HCEC 1CT (cell line): ENCODE measurements at places on chromosomes 4 and X.

DNA sequence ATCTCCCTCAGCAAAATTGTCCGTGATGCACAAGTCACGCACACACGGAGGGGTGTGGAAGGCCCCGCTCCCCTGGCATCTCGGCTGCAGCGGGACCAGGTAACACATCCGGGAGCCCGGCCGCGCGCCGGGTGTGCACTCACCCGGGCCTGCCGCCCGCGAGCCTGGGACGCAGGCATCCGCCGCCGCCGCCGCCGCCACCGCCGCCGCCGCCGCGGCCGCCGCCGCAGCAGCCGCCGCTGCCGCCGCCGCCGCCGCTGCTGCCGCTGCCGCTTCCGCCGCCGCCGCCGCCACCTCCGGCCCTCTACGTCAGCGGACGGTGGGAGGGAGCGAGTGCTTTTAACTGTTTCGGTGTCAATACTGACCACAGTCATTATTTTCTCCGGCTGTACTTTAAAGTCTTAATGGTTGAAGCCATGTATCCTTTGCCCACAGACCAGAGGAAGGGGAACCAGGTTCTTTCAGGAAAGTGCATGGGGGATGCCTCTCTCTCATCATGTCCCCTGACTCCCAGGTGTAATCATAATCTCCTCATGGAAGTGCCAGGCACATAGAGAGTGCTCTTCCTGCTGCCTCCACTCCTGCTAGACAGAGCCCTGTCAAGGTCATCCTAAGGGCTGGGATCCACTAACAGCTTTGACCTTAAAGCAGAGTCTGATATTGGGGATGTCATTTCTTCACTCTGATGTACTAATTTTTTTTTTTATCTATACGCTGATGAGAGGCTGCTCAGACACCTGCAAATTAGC lies 38.0 kb downstream of the MAGEE2 start:
- peak; percentile 1 for DNase-seq

DNA sequence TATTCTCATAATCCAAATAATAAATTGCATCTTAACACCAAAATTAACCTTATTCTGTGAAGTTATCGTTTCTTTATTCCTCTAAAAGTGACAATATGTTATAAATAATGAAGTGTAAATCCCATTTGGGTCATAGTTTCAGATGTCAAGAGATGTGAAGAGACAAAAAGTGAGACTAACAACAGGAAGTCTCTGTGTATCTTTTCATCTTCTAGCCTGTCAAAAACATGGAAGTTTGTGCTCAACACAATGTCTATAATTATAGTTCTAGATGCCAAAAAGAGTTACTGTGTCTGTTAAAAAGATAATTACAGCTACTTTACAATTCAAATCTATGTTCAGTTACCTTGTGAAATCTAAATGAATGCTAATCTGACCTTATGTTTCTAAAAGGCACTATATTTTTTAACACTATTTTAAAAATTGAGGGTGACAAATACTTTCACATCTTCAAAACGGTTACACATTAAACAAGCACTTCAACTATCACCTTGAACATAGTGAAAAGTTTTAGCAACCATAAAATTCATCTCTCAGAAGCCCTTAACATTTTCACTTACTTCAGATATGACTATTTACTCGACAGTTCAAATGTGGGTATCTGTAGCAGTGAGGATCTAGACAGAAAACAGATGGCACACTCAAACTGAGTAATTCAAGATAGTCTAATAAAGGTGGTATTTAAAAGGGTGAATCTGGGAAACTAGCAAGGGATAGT lies 509.8 kb downstream of the ARAP2 start:
- DNase-seq, result no peak

DNA sequence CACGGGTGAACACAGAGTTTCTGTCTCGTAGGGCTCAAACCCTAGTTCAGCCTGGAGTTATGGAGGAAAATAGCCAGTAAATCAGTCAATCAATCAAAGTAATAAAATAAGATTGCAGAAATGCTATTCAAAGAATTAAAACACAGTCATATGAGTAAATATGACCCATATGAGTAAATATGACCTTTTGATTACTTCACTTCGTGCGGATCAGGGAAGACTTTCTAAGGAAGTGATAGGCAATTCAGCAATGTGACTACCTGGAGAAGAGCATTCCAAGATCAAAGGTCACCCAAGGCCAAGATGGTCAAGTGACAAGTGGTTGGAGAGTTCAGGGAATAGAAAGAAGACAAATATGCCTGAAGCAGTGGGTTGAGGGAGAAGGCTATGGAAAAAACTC lies 722.6 kb downstream of the ADGRL3 start:
- DNase-seq, result no peak

DNA sequence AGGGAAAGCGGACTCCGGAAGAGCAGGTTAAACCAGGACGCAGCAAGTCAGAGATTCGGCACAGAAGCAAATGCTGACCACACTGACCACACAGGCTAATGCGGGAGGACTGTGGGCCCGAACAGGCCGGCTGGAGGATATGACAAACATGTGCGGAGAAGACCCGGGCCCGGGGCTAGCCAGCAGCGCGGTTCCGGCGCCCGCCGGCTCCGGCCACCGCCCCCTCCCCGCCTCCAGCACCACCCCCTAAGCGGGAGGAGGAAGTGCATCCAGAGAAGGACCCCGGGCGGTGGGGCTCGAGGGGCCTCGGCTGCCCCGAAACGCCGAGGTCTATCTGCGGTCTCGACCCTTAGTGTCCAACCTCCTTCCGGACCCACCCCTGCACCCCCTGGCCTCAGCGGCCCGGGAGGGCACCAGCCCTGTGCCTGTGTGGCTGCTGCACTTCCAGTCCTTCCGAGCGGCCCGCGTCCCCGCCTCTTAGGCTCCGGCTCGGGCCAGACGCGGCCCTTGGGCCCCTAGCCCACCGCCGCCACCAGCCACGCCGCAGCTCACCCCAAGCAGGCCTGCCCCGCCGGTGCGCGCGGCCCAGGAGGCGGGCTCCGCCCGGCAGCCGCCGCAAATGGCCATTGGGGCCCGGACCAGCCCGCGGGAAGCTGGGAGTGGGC lies 2.1 kb downstream of the ELOVL6 start:
- peak; percentile 16 for DNase-seq

- DNase-seq, result peak; percentile 85
Measured at GRCh38 chr4:158446106-158446505, 75.6 kb upstream of the RXFP1 start.

DNA sequence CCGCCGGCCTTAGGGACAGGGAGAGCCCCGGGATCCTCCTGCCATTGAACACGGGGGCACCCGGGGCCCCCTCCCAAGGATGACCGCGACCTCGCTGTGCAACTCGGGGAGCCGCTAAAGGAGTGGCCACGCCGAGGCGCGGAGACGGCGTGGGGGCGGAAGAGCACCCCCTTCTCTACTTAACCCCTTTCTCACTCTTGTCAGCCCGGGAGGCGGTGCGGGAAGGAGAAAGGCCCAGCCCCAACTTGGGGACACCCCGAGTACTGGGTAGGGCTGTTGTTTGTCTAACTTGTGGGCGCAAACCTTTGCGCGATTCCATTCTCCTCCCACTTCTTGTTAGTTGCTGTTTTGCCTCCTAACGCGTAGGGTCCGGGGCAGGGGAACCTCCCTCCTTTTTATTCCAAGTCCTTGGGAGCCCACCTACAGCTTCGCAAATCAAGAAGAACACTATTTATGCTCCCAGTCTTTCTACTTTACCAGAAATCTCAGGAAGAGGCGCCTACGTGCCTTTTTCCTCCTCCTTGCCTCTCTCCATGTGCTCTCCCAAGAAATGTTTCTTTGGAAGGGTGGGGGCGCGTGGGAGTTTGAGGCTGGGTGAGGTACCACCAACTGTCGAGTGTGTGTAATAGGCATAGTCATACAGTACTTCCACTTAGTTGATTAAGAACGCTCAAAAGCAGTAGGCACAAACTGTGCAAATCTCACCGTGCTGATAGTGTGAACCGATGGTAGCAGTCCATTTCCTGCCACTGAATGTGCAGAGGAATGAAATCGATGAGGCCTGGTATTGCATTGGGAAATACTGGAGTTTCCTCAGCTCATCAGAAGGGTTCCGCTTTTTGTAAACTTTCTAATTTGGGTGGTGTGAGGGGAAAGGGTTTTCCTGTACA lies 813 bp downstream of the DIAPH2 start:
- DNase-seq, result peak; percentile 39

- DNase-seq, result no peak
Measured at GRCh38 chrX:68941385-68941952, 112.6 kb downstream of the EFNB1 start.

DNA sequence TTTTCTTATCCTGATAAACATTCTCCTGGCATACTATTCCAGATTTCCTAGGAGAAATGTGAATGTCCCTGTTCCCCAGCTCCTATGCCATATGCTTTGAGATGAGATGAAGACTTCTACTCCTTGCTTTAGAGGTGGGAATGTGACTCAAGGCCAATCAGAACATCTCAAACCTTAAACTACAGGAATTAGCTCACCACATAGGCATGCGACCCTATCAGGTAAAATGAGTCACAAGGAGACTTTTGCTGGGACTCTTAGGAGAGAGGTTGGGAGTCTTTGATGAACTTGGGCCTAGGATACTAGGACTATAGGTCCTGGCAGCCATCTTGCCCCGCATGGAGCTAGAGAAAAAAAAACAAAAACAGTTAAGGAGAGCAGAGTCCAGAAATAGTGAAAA lies 5.8 kb upstream of the USO1 start:
- no peak for DNase-seq

- DNase-seq, result no peak
Measured at GRCh38 chrX:148576396-148576795, 76.0 kb downstream of the AFF2 start.

GRCh38 chr4:180947425-180947824 lies 1295.8 kb upstream of the TENM3 start:
- no peak for DNase-seq

DNA sequence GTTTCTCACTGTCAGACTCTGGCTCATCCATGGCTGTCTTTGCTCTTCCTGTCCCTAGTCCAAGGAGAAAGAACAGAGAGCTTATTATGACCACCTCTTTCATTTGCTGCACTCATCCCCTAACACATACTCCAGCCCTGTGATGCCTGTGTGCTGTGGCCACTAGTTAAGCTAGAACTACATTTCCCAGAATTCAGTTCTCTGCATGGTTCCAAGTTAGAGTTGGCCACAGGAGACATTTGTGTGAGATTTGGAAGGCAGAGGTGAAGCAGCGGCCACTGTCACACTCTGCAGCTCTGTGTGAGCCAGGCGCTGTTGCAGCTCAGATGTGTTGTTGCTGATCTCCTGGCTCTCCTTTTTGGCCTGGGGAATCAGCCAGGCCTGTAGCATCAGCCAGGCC lies 188.2 kb upstream of the ATP6AP2 start:
- no peak for DNase-seq

DNA sequence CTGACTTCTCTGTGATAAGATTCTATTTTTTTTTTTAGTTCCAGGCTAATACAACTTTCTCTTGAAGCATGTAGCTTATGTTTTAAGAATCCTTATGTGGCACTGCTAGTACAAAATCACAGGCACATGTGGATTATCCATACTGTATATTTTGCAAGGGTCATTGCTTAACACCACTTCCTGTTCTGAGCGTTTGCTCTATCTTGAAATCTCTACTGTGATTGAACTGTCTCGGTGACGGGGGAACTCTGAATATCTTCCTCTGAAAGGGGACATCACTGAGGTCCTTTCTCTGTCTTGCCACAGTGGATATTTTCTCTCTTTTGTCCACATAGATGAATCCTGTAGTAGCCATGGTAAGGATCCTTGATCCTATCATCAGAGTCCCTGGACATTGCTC lies 2.1 kb upstream of the WFS1 start:
- peak; percentile 20 for DNase-seq

DNA sequence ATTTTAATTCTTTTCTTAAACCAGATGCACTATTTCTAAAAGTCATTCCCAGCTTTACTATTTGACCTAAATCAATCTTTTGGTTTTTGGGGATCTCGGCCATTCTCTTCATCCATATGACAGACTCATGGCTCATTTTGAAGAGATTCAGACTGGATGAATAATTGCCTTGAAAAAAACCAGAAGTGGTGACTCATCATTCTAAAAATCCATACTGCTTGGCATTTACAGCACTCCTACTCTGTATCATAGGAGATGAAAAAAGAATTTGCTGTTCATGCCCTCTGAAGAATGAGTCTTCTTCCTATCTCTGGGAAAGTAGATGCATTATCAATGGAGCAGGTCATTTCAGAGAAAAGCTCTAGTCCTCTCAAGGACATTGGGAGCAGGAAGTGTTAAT lies 220.5 kb upstream of the RPS6KA3 start:
- DNase-seq, result peak; percentile 60

- DNase-seq, result no peak
Measured at GRCh38 chrX:150255441-150256296, 107.4 kb upstream of the MAMLD1 start.

DNA sequence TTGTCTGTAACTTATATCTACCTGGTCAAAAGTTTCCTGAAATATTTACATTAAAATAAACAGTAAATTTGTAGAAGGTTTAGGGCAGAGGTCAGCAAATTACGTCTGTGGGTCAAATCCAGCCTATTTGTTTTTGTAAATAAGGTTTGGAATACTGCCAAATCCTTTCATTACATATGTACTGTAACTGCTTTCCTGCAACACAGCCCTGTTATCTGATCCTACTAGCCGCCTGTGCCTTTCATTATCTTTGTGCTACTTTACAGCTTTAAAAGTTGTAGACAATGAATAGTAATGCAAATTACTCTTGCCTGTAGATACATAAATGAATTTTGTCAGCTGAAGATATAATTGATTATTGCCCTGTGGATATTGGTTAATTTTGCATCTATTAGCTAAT lies 369.6 kb upstream of the SLC7A11 start:
- DNase-seq, result no peak

GRCh38 chr4:11634283-11634682 lies 205.6 kb upstream of the HS3ST1 start:
- no peak for DNase-seq

DNA sequence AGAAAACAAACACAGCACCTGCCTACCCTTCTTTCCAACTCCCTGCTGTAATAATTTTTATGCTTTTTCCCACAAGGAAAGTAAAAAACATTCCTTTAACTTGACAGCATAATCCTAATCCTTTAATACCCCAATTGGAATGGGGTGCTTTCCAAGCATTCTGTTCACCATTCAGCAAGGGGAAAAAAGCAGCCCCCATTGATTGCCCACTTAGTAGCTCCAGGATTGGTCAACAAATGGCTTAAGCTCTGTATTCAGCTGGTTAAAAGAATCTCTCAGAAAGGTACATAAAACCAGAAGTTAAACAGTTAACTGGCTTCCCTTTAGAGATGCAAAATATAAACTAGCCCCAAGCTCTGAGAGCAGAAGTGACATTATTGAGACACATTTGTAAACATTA lies 194.8 kb upstream of the ATOH1 start:
- DNase-seq, result no peak

GRCh38 chr4:24212642-24213041 lies 322.8 kb upstream of the PPARGC1A start:
- no peak for DNase-seq

GRCh38 chrX:37745354-37745753 lies 34.5 kb upstream of the CYBB start:
- peak; percentile 31 for DNase-seq
